AML-193 (cell line): ENCODE measurements at places on chromosomes 5 and 9.

- DNase-seq = no peak
These were observed 814.2 kb upstream of the GRAMD2B start for GRCh38 chr5:125609011-125609410.

DNA sequence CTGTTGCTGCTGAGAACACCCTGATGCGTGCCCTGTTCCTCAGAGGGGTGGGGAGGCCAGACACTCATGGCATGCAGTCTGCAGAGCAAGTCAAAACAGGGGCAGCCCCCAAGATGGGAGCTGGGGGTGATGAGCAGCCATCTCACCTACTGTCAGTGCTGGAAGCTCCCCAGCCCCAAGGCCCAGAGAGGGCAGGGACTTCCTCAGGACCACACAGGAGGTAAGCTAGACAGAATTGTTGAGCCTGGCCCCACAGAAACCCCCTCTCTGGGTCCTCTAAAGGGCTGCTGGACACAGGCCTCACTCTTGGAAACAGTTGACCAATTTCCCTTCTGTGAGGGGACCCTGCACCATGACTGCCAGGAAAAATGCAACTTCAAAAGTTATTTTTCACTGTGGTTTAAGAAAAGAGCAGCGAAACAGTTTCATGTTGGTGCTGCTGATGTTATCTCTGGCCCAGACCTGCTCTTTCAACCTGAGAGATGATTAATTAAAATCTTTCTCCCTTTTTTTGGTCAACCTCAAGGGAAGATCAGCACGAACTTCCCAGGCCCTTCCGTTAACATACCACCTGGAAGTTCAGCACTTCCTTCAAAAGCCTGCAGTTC lies 9.6 kb downstream of the CSF2 start:
- no peak for DNase-seq

DNA sequence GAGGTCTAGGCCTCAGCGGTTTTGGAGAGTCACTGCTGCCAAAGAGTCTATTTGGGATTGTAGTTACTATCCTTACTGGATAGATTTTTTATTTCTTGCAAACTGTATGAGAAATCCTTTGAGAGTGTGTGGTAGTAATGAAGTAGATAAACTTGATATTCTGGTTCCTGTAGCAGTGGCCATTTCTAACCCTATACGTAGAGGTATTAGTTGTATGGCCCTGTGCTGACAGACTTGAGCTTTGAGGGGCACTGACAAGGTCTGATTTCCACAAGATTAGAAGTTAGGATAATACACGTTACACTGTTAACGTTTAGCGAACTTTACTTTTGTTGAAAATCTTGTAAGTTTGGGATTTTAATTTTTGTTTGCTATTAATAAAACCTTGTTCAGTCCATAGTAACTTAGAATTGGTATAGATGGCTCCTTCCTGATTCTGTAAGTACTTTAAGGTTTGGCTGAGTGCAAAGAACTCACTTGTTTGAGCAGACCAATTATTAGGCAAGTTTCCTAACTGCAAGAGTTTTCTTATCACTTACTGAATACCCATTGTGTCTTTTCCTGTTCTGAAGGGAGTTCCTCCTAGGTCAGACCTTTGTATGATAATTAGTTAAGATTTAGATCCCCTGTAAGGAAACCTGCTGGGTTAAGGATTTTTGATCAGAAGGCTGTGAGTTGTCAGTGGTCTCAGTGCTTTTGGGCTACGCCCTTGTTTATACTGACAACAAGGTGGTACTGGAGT lies 31.4 kb downstream of the GCNT1 start:
- peak; percentile 53 for DNase-seq

DNA sequence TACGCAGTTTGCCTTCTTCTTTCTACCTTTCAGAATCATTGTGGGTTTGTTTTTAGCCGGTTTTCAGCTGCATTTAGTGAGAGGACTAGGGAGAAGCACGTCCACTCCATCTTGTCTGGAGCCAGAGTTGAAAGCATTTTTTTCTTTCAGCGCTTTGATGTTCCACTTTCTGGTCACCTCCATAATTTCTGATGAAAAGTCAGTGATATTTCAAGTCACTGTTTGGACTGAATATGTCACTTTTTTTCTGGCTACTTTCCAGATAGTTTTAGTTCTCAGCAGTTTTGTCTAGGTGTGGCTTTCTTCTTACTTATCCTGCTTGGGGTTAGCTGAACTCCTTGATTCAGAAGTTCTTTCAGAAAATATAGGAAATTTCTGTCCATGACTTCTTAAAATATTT lies 123.9 kb upstream of the IER5L start:
- no peak for DNase-seq

DNA sequence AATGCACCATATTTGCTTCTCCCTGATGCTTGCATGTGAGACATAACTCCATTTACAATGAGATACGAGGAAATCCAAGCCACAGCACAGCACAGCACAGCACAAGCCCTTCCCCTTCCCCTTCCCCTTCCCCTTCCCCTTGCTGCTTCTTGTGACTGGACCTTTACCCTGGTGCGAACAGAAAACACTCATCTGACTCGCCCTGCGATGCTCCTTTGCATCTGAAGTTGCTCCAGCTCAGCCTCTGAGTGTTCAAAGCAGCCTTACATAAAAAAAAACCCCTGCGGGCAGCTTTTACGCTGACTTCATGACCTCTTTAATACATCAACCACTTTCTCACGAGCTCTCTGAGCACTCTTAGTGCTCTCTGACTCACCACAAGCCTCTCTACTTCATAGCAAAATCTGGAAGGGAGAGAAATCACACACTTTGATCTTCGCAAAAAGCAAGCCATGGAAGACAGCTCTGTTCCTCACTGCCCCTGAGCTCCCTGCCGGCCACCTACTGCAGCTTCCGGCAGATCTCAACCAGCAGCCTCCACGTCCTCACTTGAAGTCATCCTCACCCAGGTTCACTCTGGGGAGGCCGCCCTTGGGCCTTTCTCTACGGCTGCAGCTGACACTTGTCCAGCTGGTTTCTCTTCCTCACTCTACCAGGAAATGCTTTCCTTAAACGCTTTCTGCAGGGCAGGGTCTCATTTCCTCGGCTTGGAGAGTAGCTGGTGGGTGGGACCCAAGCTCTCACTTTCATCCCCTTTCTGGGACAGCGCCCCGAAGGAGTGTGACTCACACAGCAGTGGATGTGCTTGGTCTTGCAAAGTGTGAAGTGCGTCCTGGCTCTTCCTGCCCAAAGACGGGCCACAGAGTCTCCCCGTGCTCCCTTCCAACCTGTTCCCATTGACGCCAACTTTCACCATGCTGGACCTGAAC lies 5.3 kb downstream of the SLC34A1 start:
- DNase-seq = peak; percentile 27
